Right ventricle myocardium superior (tissue), 1 donor: ENCODE measurements at places on chromosomes 5 and 9.

- DNase-seq, result no peak
These were observed 16.0 kb downstream of the ANKRD33B start for GRCh38 chr5:10579536-10580521.

DNA sequence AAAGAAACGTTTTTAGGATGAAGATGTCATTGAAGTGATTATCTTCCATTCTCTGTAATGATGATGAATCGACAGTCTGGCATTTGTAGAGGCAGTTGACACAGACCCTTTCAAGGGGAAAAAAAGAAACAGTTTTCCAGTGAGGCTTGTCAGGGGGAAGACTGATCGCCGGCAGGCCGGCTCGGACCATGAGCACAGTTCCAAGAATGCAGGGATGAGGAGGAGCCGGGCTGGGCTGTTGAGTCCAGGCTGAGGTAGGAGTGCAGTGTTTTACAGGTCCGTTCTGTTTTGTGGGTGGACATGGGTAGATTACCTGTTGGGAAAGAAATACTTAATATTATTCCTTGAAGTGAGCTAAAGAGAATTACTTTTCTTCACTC, 194.6 kb downstream of the AOPEP start:
- DNase-seq, result no peak

DNA sequence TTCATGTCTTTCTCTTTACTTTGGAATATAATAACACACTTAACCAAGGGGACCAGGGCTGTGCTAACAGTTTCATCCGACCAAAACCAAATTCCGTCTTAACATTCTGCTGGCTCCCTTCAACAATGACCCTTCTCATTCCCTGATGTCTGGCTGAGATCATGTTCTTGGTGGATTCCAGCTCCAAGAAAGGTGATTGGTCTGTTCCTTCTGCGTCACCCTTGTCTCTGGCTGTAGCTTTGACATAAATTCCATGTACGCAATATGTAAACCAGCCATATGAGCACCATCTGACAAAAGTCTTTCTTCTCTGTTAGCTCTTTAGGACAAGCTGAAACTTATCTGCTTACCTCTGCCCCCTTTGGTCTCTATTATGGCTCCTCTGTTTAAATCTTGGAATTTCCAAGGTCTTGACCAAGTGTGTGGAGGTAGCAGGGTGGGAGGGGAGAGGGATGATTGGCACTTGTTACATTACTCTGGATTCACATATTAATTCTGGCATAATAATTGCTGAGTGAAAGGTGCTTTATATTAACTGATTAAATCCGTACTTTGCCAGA, 45.7 kb upstream of the HSD17B4 start:
- DNase-seq, result no peak

GRCh38 chr5:56310711-56311204, 77.6 kb upstream of the ANKRD55 start:
- DNase-seq, result no peak

DNA sequence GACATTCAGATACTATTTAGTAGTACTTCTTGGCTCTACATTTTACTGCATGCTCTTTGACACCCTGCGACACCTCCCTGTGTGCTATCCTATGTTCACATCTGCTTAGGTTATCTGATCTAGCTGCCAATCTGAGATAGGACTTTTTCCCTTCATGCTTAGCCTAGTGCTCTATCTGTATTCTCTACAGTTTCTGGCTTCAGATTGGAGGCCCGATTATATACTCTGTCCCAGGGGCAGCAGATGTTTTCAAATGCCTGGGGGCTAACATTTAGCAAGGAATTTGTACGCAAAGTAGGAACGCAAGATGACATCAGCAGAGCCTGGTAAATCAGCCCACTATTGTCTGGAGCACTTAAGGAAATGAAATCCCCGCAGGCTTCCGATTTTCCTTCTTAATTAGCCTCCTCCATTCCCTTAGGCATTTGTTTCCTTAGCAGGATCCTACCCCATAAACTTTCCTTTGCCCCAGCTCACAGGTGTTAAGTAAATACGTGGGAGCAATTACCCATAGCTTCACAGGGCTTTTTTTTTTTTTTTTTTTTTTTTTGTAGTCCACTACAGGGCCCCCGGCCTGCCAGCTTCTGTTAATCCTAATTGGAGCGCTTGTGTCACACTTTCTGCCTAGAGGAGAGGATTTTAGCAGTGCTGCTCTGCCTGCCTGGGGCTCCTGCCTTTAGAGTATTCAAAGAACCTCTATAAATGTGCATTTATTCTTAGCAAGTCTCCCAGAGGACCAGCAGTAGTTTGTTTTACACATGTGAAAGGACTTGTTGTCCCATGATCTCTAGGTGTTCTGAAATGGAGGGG, 61.1 kb upstream of the LPAR1 start:
- no peak for DNase-seq

DNA sequence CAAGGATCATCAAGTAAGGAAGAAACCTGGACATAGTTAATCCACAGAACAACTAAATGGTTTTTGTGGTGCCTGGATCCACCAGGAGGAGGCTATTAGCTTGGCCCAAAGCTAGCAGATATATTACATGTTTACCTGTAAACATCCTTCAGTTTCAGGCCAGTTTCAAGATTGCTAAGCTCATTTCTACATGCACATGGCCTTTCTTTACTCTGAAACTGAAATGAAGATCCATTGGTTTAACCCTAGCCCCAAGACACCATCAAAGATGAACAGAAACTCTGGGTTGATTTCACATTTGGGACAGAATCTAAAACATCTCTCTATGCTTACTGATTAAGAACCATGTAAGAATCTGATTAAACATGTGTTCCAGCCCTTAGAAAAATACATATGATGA, 611.8 kb downstream of the TLE1 start:
- no peak for DNase-seq

DNA sequence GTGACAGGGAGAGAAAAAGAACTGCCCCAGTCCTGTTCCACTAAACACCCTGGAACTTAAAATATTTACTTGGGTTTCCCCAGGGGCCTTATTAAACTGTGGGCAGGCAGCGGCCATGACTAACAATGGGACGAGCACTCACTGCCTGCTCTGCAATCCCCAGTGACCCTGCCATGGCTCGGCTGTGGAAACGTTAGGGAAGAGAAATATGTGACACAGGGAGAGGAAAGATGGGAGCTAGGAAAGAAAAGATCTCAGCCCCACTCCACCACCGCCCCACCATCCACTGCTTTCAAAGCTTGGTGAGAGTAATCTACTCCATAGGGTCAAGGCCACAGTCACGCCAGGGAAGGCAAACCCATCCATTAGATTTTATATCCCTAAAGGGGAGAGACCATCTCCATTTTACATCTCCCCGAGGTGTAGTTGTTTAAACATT, 117.6 kb downstream of the EFNA5 start:
- no peak for DNase-seq

DNA sequence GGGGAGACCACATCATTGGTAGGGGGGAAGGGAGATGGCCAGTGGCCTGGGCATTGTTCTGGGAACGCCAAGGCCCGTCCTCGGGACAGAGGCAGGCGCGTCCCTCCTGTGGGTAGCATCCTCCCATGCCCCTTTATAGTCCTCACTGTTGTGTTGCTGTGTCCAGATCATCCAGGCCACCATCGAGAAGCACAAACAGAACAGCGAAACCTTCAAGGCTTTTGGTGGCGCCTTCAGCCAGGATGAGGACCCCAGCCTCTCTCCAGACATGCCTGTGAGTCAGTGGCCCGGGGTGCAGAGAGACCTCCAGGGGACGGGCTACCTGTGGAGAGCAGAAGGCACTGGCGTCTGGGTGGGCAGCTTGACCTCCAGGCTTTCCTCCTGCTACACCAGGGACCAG, 38.4 kb upstream of the SUSD3 start:
- peak; percentile 13 for DNase-seq

GRCh38 chr5:160210606-160211005, 18.7 kb upstream of the FABP6 start:
- DNase-seq, result no peak

- peak; percentile 60 for DNase-seq
These were observed 492 bp downstream of the RABL6 start for GRCh38 chr9:136808075-136808805.

- DNase-seq, result peak; percentile 44
These were observed 122.8 kb downstream of the SIL1 start for GRCh38 chr5:139075066-139076050.

- DNase-seq, result no peak
These were observed 10.0 kb upstream of the DELE1 start for GRCh38 chr5:141913560-141914198.

GRCh38 chr5:164191240-164191639, 685.8 kb downstream of the MAT2B start:
- peak; percentile 44 for DNase-seq
